Activated CD4-positive, alpha-beta T cell treated with anti-CD3 and anti-CD28 coated beads, Interleukin-2, amount 50 U/mL, for 24 hours (primary cell): ENCODE measurements at places on chromosomes 7 and 10.

DNA sequence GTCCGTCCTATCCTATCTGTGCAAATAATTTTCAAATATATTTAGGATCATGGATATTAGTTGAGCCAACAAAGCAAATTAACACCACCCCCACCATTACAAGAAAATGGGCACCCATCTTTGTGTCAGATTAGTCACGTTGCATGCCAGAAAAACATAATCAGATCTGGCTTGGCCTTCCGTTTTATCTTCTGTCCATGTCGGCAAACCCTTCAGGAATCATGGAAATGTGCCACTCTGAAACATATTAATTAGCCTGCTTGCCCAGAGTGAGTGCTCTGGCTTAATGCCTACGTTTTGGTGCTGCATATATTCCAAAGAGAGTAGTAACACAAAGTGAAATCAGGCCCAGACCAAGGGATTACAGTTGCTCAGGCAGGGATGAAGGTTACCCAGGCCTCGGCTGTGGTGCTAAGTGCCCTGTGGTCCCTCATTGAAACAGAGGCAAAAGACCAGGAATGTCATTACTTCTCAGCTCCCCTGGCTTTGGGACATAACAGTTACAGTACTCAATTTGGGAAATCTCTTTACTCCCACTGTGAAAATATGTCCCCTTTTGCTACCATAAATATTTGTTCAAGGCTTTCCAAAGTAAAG is 154.0 kb upstream of the LSM8 start:
- DNase-seq, result no peak

- DNase-seq, result no peak
Observed at GRCh38 chr7:133932591-133932990, 194.5 kb upstream of the LRGUK start.

DNA sequence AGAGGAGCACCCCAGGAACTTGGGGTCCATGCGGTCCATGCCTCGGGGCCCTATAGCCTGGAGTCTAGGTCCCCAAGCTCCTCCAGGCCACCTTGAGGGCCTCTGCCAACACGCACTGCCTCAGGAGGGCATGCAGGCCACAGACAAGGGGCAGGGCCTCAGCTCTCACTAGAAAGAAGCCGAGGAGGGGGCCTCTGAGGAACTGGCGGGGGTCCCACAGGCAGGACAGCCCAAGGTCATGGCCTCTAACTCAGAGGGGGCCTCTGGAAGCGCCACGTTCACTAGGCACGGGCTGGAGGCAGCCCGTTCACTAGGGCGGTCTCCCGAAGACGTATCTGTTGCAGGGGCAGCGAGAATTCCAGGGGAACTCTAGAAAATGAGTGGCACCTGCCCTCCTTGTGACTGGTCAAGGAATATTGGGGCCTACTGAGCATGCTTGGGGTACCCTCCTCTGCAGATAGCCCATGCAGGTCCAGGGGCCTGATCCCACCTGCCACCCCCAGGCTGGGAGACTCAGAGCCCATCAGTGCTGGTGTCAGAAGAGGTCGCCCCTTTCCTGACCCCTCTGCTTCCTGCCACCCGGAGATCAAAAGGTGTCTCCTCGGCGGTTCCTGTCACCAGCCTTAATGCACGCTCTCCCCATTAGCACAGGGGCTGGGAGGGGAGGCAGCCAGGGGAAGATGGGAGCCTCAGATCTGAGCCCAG is 86.7 kb upstream of the RET start:
- no peak for DNase-seq

DNA sequence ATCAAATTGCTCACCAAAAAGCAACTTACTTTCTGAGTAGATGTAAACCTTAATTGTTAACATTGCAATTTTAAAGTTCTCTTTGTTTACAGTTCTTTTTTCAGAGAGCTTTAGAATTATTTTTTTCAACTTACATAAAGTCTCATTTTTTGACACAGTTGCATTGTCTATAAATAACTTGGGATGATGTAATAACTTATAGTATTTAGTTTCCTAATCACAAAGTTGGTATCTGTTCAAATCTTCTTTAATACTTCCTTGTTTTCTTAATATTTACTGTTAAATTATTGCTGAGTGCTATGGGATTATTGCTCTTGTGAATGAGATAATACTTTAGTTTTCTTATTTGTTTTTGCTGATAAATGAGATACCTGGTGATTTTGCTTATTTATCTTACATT is 18.9 kb upstream of the SUV39H2 start:
- DNase-seq, result no peak

DNA sequence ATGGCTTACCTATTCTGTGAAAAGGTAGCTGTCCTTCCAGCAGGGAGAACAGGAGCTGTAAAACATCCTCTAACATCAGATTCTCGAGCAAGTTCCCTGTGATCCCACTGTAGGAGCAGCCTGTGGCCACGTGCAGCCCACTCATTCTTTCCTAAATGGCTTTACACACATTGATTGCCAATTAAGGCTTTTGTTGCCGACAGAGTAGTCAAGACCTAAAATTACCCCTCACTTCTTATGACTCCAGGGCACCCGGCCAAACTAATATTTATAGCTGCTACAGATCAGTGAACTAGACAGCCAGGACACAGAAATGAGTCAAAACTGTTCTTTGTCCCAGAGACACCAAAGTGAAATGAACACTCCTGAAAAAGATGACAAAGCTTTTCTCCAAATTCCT is 832.1 kb downstream of the SORCS3 start:
- no peak for DNase-seq

DNA sequence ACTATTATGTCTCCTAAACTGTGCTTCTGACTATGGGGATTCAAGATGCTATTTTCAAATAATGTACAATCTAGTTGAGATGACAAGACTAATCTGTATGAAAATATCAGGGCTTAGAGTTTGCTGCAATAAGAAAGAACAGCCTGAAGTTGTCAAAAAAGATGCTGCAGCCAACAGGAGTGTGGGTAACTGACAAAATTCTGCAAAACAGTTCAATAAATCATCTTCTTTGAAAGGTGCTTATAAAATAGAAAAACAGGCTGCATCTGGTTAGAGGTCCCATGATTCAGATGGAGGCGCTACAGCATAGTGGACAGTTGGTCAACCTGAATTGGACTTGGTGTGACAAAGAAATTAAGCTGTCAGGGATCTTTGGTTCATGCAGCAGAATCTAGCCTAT is 511.0 kb downstream of the XPNPEP1 start:
- no peak for DNase-seq
